ENCODE measurements at places on chromosomes 3 and 15.

- no peak overlapping the region for H3K4me3 ChIP-seq
- no peak for DNase-seq
Observed at GRCh38 chr3:58989163-58989562, 60.7 kb downstream of the CFAP20DC start.

- H3K4me3 ChIP-seq = no peak overlapping the region
- no peak overlapping the region for H3K27ac ChIP-seq
- H3K4me1 ChIP-seq = no peaks in the 10 kb centered on the region
- H3K36me3 ChIP-seq = peaks cover 10% of the 10 kb centered on the region
- DNase-seq = no peak
Observed at GRCh38 chr15:72962054-72962702, 90.1 kb upstream of the NEO1 start.

GRCh38 chr3:69825446-69825845 lies 86.2 kb downstream of the MITF start:
- H3K4me3 ChIP-seq = no peak overlapping the region
- H3K4me1 ChIP-seq = no peaks in the 10 kb centered on the region
- H3K27me3 ChIP-seq = peaks cover 1% of the 10 kb centered on the region
- no peak overlapping the region for H3K27ac ChIP-seq
- DNase-seq = no peak

DNA sequence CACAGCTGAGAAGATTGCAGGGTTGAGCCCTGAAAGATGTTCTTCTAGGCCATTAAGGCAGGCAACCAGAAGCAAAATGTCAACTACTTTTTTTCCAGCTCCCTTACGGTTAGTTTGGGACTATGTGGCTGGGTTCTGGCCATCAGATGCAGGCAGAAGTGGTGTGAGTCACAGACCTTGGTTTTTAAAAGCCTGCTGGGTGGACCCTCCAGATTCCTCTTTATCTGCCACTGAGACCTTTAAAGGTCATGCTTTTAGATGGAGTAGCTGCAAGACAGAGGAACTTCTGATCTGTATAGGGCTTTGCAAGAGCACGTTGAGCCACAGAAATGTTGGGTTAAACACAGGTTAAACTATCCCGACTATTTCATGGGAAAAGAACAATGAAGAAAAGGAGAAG lies 102.9 kb downstream of the CHST2 start:
- H3K27ac ChIP-seq = no peak overlapping the region
- H3K36me3 ChIP-seq = no peaks in the 10 kb centered on the region
- no peak for DNase-seq
- no peaks in the 10 kb centered on the region for H3K4me1 ChIP-seq
- H3K4me3 ChIP-seq = no peak overlapping the region
- no peaks in the 10 kb centered on the region for H3K27me3 ChIP-seq

GRCh38 chr3:47634996-47635395 lies 56.3 kb upstream of the CSPG5 start:
- H3K27me3 ChIP-seq = no peaks in the 10 kb centered on the region
- H3K36me3 ChIP-seq = peaks cover 34% of the 10 kb centered on the region
- H3K4me3 ChIP-seq = no peak overlapping the region
- no peak for DNase-seq

- H3K27ac ChIP-seq = no peak overlapping the region
- no peak for DNase-seq
- H3K4me1 ChIP-seq = peaks cover 7% of the 10 kb centered on the region
- peaks cover 4% of the 10 kb centered on the region for H3K27me3 ChIP-seq
- no peaks in the 10 kb centered on the region for H3K36me3 ChIP-seq
Observed at GRCh38 chr3:186118692-186119091, 9.8 kb upstream of the ETV5 start.

- no peak overlapping the region for H3K4me3 ChIP-seq
- H3K27ac ChIP-seq = no peak overlapping the region
- H3K36me3 ChIP-seq = no peaks in the 10 kb centered on the region
Observed at GRCh38 chr3:57141719-57142410, 23.3 kb downstream of the IL17RD start.

DNA sequence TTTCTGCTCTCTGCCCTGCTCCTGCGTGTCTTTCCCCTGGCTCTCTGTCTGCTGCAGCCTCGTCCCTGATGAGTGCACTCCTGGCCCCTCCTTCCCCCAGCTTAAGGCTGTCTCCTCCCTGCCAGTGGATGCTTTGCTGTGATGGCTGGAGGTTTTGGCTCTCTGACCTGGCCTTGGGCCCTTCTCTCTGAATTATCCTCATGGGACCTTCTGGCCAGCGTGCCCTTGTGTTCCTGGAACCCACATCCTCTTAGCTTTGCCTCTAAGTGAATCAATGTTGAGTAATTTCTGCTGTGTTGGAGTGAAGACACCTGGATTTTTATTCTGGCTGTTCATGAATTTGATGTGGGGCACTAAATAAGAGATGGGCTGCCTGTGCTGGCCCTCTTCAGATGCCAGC lies 9.8 kb upstream of the TNFAIP8L3 start:
- DNase-seq = no peak
- peaks cover 1% of the 10 kb centered on the region for H3K27me3 ChIP-seq
- H3K36me3 ChIP-seq = no peaks in the 10 kb centered on the region
- H3K4me3 ChIP-seq = no peak overlapping the region
- no peak overlapping the region for H3K27ac ChIP-seq

DNA sequence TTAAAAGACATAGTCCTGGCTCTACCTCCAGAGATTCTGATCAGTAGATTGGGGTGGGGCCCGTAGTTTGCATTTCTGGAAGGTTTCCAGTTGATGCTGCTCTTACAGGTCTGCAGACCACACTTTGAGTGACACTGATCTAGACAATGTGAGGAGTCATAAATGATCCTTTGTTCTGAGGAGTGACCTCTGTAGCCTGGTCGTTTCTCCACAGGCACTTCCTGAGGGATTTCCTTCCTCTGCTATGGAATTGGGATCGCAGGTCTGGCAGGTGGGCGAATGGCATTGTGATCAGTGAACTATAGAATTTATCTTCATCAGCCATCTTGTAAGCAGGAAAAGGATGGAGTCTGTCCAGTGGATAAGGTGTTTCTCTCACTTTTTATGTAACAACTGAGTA lies 5.5 kb downstream of the GFM1 start:
- peak overlapping the region; percentile 99 for H3K27ac ChIP-seq
- H3K27me3 ChIP-seq = peaks cover under 1% of the 10 kb centered on the region
- peaks cover 53% of the 10 kb centered on the region for H3K4me1 ChIP-seq
- peak; percentile 53 for DNase-seq

GRCh38 chr3:195025884-195026200 lies 245.1 kb downstream of the XXYLT1 start:
- H3K27ac ChIP-seq = no peak overlapping the region

DNA sequence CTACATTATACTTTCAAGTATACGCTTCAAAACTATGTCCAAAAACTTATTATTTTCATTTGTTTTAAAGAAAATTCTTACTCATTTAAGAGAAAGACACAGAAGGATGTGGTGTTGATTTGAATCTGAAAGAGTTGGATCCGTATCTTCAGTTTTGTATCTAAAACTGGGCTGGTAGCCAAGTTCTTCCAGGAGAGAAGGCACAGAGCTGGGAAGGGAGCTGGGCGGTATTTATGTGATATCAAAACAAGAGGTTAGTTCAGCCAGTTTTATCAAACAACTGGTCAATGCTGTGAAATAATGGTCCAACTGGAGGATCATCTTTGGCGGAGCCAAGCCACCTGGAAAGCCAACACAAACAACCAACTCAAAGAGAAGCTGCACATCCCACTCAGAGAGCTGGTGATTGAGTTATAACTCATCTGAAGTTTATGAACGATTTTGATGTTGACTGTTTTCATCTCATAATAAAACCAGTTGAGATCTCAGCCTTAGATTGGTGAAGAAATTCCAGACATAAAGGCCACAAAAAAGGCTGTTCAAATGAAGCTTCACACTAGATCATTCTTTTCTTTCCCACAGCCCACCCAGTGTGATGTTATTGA lies 489.6 kb upstream of the RASGRP1 start:
- no peak for DNase-seq
- H3K4me3 ChIP-seq = no peak overlapping the region
- no peaks in the 10 kb centered on the region for H3K36me3 ChIP-seq
- no peak overlapping the region for H3K27ac ChIP-seq

- H3K4me3 ChIP-seq = no peak overlapping the region
- DNase-seq = no peak
- peaks cover 12% of the 10 kb centered on the region for H3K4me1 ChIP-seq
- no peak overlapping the region for H3K27ac ChIP-seq
- peaks cover 4% of the 10 kb centered on the region for H3K36me3 ChIP-seq
Observed at GRCh38 chr3:43865887-43866528, 175.3 kb downstream of the ABHD5 start.

GRCh38 chr3:136277115-136277514 lies 27.0 kb downstream of the PCCB start:
- no peak for DNase-seq
- H3K4me3 ChIP-seq = no peak overlapping the region
- no peak overlapping the region for H3K27ac ChIP-seq
- H3K36me3 ChIP-seq = peaks cover 18% of the 10 kb centered on the region

- no peaks in the 10 kb centered on the region for H3K27me3 ChIP-seq
- no peak overlapping the region for H3K4me3 ChIP-seq
- no peak overlapping the region for H3K27ac ChIP-seq
Observed at GRCh38 chr3:163422671-163423070, 1655.6 kb downstream of the SI start.

GRCh38 chr3:7744850-7745249 lies 756.8 kb upstream of the LMCD1 start:
- no peaks in the 10 kb centered on the region for H3K36me3 ChIP-seq
- no peaks in the 10 kb centered on the region for H3K27me3 ChIP-seq
- no peak overlapping the region for H3K27ac ChIP-seq
- no peak for DNase-seq

DNA sequence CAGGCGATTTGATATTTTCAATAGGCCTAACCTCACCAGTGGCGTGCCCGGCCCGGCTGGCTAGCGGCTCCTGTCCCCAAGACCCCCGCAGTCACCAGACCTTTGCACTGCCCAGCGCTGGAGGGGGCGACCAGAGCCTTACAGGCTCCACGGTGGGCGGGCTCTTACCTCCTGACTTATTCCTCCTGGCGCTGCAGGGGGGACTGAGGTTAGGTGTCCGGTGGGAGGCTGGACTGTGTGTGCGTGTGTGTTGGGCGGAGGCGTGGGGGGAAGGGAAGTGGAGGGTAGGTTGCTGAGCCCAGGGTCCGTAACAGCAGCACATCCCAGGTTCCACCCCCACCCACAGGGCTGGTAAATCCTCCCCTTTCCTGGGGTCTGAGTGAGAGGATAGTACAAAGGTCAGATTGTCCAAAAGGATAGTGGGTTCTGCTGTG lies 27.5 kb upstream of the THRB start:
- peaks cover 16% of the 10 kb centered on the region for H3K4me1 ChIP-seq
- H3K36me3 ChIP-seq = no peaks in the 10 kb centered on the region
- H3K27me3 ChIP-seq = peaks cover 9% of the 10 kb centered on the region
- no peak overlapping the region for H3K27ac ChIP-seq
- DNase-seq = peak; percentile 19
- H3K4me3 ChIP-seq = peak overlapping the region; percentile 44

DNA sequence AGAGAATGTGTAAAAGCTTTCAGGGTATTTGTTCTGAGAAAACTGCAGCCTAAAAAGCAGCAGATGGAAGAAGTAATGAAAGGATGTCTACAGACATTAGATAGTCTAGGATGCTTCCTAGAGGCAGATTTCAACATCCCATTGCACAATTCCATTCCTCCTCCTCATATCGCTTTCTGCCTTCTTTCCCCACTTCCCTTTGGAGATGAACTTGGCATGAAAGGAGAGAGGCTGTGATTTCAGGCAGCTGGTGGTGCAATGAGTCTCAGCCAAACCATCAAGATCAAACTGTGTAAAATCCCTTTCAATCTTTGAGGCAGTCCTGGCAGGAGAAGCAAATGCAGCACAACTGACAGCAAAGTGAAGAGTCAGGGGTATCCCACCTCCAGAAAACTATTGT lies 438.7 kb upstream of the KCNMB2 start:
- H3K4me3 ChIP-seq = no peak overlapping the region
- H3K27ac ChIP-seq = no peak overlapping the region
- peaks cover 10% of the 10 kb centered on the region for H3K4me1 ChIP-seq

DNA sequence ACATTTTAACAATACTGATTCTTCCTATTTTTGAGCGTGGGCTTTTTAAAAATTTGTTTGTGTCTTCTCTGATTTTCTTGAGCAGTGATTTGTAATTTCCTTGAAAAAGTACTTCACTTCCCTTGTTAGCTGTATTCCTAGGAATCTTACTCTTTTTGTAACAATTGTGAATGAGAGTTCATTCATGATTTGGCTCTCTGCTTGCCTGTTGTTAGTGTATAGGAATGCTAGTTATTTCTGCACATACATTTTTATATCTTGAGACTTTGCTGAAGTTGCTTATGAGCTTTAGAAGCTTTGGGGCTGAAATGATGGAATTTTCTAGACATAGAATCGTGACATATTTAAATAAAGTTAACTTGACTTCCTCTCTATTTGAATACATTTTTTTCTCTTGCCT lies 582.8 kb upstream of the BCHE start:
- no peak overlapping the region for H3K27ac ChIP-seq
- H3K36me3 ChIP-seq = no peaks in the 10 kb centered on the region
- H3K27me3 ChIP-seq = no peaks in the 10 kb centered on the region

DNA sequence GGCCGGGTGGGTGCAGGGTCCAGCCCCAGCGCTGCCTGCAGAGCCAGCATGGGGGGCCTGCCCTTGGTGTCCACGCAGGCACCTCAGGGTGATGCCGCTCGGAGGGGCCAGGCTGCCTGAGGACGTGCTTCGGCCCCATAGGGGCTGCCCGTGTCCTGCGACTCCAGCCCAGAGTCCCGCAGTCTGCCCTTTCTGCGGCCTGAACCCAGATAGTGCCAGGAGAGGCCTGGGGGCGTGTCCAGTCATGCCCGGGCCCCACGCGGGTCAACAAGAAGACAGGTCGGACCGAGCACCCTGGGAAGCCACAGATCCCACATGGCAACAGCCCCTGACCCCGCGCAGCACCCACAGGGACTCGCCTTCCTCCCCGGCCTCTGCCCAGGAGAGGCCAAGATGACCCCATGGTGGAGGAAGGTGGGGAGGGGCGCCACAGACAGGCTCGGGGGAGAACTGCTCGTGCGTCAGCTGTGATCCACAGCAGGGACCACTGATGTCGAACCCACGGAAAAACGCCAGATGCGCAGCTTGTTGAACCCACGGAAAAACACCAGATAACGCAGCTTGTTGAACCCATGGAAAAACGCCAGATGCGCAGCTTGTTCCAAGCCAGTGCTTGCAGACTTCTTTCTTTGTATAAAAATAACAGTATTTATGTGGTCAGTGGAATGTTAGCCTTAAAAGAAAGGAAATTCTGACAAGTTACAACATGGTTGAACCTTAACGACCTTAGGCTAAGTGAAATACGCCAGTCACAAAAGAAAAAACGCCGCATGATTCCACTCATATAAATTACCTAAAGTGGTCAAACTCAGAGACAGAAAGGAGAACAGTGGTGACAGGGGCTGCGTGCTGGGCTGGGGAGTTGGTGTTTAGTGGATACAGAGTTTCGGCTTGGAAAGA lies 28.5 kb downstream of the CYFIP1 start:
- no peak for DNase-seq
- H3K36me3 ChIP-seq = peaks cover 19% of the 10 kb centered on the region
- H3K27me3 ChIP-seq = peaks cover 15% of the 10 kb centered on the region
- peaks cover 27% of the 10 kb centered on the region for H3K4me1 ChIP-seq

DNA sequence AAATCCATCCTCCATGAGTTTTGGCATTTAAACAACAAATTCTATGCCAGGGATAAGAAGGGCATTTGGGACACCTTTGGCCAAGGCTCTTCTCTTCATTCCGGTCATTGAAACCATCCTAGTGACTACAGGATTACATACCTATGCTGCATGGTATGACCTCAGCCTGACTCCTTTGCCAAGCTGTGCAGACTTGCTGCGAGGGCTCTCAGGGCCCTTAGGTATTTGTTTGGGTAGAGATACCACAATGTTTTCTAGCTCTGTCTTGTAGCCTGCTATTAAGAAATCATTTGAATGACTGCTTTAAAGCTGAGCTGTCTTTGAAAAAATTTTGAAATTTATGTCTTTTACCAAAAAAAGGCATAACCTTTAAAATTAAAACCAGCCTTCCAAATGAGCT lies 749.8 kb upstream of the SGO1 start:
- no peaks in the 10 kb centered on the region for H3K4me1 ChIP-seq
- H3K4me3 ChIP-seq = no peak overlapping the region
- no peak for DNase-seq
- H3K36me3 ChIP-seq = no peaks in the 10 kb centered on the region
- no peaks in the 10 kb centered on the region for H3K27me3 ChIP-seq

All from endothelial cell (in vitro differentiated cells).